ENCODE measurements at places on chromosomes 1 and 21. TPM values are rescaled to one million over a fixed set of nuclear protein-coding genes. Genes with fewer than 3 reads are reported as not detected.

The CYP4A11 gene
- 0.22 TPM for polyA plus RNA-seq

The S100A12 gene
- polyA plus RNA-seq = 1.0 TPM

The LAD1 gene
- 17.8 TPM for polyA plus RNA-seq

The KCNQ4 gene
- 44.5 TPM for polyA plus RNA-seq

The ADAMTSL4 gene
- polyA plus RNA-seq = 65.4 TPM

The PGLYRP3 gene
- not detected for polyA plus RNA-seq

The SPATA21 gene
- polyA plus RNA-seq = 0.30 TPM

The SLFNL1 gene
- 0.68 TPM for polyA plus RNA-seq

The C1orf210 gene
- polyA plus RNA-seq = not detected

Data from hindlimb muscle (tissue), 1 donor.